ENCODE measurements at places on chromosomes 6 and 20. TPM values are rescaled to one million over a fixed set of nuclear protein-coding genes. Genes with fewer than 3 reads are reported as not detected.

- no peaks in the 10 kb centered on the region for H3K4me1 ChIP-seq
- no peaks in the 10 kb centered on the region for H3K27me3 ChIP-seq
- H3K36me3 ChIP-seq, result no peaks in the 10 kb centered on the region
- no peak overlapping the region for H3K4me3 ChIP-seq
Measured at GRCh38 chr20:19626896-19627295, 131.2 kb upstream of the RIN2 start.

The CD109 gene
- total RNA-seq, result 5.3 TPM

GRCh38 chr6:78808933-78809332 is 58.4 kb upstream of the IRAK1BP1 start:
- no peak overlapping the region for H3K4me3 ChIP-seq
- no peaks in the 10 kb centered on the region for H3K36me3 ChIP-seq
- no peak overlapping the region for H3K27ac ChIP-seq
- no peak for DNase-seq
- no peaks in the 10 kb centered on the region for H3K27me3 ChIP-seq

The NKX2-4 gene
- not detected for total RNA-seq

The OSTM1 gene
- total RNA-seq, result 510 TPM

The BMP6 gene
- 3.9 TPM for total RNA-seq

GRCh38 chr6:38141085-38141484 is 321.6 kb downstream of the ZFAND3 start:
- H3K27ac ChIP-seq, result no peak overlapping the region
- no peaks in the 10 kb centered on the region for H3K36me3 ChIP-seq
- DNase-seq, result no peak
- no peaks in the 10 kb centered on the region for H3K27me3 ChIP-seq
- H3K4me1 ChIP-seq, result no peaks in the 10 kb centered on the region

DNA sequence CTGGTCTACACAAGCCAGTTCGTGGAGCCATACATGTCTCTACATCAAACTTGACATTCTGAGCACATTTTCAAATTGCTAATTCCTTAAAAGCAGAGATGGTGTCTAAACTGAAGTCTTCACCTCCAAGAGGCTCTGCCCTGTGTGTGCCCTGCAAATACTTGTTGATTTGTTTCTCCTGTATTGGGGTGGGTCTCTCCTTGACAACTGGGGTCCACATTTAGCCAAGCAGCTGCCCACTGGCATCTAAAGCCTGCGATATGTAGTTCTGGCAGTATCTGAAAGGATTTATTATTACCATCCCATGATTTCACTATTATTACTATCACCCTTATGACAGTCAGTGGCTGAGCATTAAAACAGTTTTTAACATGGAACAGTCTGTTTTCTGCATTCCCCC is 45.9 kb upstream of the PKHD1 start:
- no peaks in the 10 kb centered on the region for H3K4me1 ChIP-seq
- no peak for DNase-seq
- no peak overlapping the region for H3K4me3 ChIP-seq
- H3K27me3 ChIP-seq, result no peaks in the 10 kb centered on the region
- no peak overlapping the region for H3K27ac ChIP-seq

The OR2J3 gene
- total RNA-seq, result not detected

The SCRT2 gene
- not detected for total RNA-seq

DNA sequence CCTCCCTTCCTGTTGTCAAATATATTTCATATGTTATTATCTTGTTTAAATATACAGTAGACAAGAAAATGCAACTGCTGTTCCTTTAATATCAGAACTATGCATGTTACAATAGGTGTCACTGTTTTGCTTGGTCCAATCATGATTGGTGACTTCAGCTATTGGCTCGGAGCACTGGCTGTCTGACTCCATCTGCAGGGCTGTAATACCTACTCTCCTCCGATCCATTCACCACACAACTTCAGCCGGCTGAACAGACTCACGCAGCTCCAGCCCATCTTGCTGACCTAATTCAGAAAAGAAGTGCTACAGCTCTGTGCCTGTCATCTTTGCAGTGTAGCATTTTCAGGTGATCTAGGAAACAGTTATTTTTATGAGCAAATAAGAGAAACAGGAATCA is at the start of gene BTBD3:
Gene BTBD3 (plus strand): TSS at position 231 of the 400 bp plus-strand sequence. CDS start 383 bp downstream, outside the sequence.
- peak; percentile 85 for DNase-seq
- H3K27me3 ChIP-seq, result no peaks in the 10 kb centered on the region
- peak within 1 kb of the TSS; percentile 42 for H3K27ac ChIP-seq
- H3K36me3 ChIP-seq, result peaks cover 3% of the 10 kb centered on the region
- H3K4me1 ChIP-seq, result peaks cover 29% of the 10 kb centered on the region

The RAMACL gene
- 4.2 TPM for total RNA-seq

The OTOR gene
- not detected for total RNA-seq

- DNase-seq, result no peak
- no peaks in the 10 kb centered on the region for H3K27me3 ChIP-seq
- no peaks in the 10 kb centered on the region for H3K4me1 ChIP-seq
- no peaks in the 10 kb centered on the region for H3K36me3 ChIP-seq
Measured at GRCh38 chr6:156256161-156256560, 521.0 kb upstream of the ARID1B start.

DNA sequence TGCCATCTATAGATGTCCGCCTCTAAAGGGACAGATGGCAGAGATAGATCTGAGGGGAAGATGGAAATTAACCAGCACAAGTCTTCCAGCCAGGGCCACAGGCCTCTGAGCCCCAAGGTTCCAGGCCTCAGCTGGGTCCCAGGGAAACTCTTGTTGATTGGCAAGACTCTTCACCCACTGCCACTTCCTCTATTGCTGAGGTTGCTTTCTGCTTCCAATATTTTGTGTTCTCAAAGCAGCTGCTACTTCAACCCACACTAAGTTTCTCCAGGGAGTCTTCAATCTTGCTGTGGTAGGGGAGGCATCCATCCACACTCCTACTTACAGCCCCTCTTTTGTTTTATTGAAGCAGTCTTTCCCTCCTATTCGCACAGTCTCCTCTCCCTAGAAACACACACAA is 36.4 kb upstream of the SASH1 start:
- no peak overlapping the region for H3K4me3 ChIP-seq
- no peaks in the 10 kb centered on the region for H3K27me3 ChIP-seq
- no peak overlapping the region for H3K27ac ChIP-seq
- DNase-seq, result no peak
- H3K36me3 ChIP-seq, result no peaks in the 10 kb centered on the region
- no peaks in the 10 kb centered on the region for H3K4me1 ChIP-seq

GRCh38 chr6:131216246-131216645 is 81.0 kb downstream of the AKAP7 start:
- no peak for DNase-seq
- H3K27me3 ChIP-seq, result no peaks in the 10 kb centered on the region
- H3K36me3 ChIP-seq, result no peaks in the 10 kb centered on the region
- peak overlapping the region; percentile 46 for H3K27ac ChIP-seq
- H3K4me1 ChIP-seq, result peaks cover 49% of the 10 kb centered on the region
- no peak overlapping the region for H3K4me3 ChIP-seq

- DNase-seq, result peak; percentile 66
- no peaks in the 10 kb centered on the region for H3K27me3 ChIP-seq
- no peaks in the 10 kb centered on the region for H3K4me1 ChIP-seq
- H3K36me3 ChIP-seq, result no peaks in the 10 kb centered on the region
- no peak overlapping the region for H3K27ac ChIP-seq
Measured at GRCh38 chr6:136846046-136846445, 23.7 kb downstream of the PEX7 start.

The TTLL9 gene
- not detected for total RNA-seq

- H3K4me1 ChIP-seq, result no peaks in the 10 kb centered on the region
- no peak overlapping the region for H3K4me3 ChIP-seq
- H3K36me3 ChIP-seq, result no peaks in the 10 kb centered on the region
- H3K27ac ChIP-seq, result no peak overlapping the region
- H3K27me3 ChIP-seq, result no peaks in the 10 kb centered on the region
Measured at GRCh38 chr20:31853481-31853880, 8.1 kb upstream of the FOXS1 start.

The MYL9 gene
- 1,128 TPM for total RNA-seq

GRCh38 chr6:3291346-3291745 is 32.6 kb downstream of the PSMG4 start:
- no peaks in the 10 kb centered on the region for H3K4me1 ChIP-seq
- no peaks in the 10 kb centered on the region for H3K27me3 ChIP-seq
- DNase-seq, result no peak
- no peaks in the 10 kb centered on the region for H3K36me3 ChIP-seq

DNA sequence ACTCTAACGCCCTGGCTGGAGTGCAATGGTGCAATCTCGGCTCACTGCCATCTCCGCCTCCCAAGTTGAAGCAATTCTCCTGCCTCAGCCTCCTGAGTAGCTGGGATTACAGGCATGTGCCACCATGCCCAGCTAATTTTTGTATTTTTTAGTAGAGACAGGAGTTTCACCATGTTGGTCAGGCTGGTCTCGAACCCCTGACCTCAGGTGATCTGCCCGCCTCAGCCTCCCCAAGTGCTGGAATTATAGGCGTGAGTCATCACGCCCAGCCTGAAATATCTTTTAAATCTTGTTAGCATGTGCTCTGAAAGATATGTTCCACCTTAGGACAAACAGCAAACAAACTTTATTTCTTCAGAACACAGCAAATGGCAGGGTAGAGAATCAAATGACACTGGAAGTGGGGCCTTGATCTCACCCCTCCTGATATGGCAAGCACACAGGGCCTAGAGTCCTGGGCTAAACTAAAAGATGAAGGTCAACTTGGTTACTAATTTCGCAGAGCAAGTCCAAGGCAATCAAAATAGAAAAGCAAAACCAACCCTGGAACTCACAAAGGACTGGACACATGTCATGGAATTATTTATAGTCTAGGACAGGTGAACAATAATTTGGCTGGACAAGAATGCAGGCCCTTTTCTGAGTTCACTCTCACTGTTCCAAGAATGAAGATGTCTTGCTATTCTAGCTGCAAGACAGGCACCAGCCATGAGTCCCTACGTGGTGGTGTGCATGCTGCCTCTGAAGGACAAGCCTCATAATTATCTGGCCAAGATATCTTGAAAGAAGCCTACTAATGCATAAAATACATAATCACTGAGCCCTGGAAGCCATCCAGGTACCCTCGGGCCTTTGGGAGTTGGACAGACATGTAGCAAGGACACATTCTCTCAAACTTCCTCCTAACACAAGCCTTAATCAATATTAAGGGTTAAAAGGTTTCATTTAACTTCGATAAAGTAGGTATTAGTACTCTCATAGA is 35.6 kb downstream of the B4GALT5 start:
- no peaks in the 10 kb centered on the region for H3K27me3 ChIP-seq
- H3K36me3 ChIP-seq, result no peaks in the 10 kb centered on the region
- H3K27ac ChIP-seq, result peak overlapping the region; percentile 78
- H3K4me1 ChIP-seq, result peaks cover 89% of the 10 kb centered on the region

- H3K4me1 ChIP-seq, result no peaks in the 10 kb centered on the region
- H3K27ac ChIP-seq, result no peak overlapping the region
- H3K4me3 ChIP-seq, result no peak overlapping the region
- no peak for DNase-seq
- H3K27me3 ChIP-seq, result no peaks in the 10 kb centered on the region
- no peaks in the 10 kb centered on the region for H3K36me3 ChIP-seq
Measured at GRCh38 chr6:60671369-60671768, 1614.7 kb downstream of the KHDRBS2 start.

The FABP7 gene
- not detected for total RNA-seq

GRCh38 chr6:146153040-146153758 is 124.3 kb downstream of the GRM1 start:
- no peaks in the 10 kb centered on the region for H3K36me3 ChIP-seq
- no peak overlapping the region for H3K27ac ChIP-seq
- no peak for DNase-seq
- H3K27me3 ChIP-seq, result no peaks in the 10 kb centered on the region

DNA sequence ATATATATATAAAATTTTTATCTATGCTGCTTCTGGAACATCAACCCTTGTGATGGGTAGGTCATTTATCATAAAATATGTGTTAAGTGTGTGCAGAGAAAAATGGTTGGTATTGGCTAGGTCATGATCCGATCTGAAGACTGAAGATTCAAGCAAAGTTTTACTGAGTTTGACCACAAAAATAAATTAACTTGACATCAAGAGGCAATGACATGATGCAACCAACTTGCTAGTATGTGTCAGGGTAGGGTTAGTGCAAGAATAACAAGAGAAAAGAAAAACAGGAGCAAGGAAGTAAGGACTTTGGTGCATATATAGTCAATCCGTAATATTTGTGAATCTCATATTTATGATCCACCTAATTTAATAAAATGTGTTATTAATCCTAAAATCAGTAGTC is 1202.0 kb upstream of the ADGRB3 start:
- no peaks in the 10 kb centered on the region for H3K36me3 ChIP-seq
- DNase-seq, result no peak
- H3K4me3 ChIP-seq, result no peak overlapping the region
- H3K27me3 ChIP-seq, result no peaks in the 10 kb centered on the region

GRCh38 chr6:123062670-123063069 is 66.6 kb downstream of the CLVS2 start:
- no peaks in the 10 kb centered on the region for H3K4me1 ChIP-seq
- no peaks in the 10 kb centered on the region for H3K27me3 ChIP-seq
- no peak for DNase-seq

The SLC35B3 gene
- total RNA-seq, result 13.8 TPM

DNA sequence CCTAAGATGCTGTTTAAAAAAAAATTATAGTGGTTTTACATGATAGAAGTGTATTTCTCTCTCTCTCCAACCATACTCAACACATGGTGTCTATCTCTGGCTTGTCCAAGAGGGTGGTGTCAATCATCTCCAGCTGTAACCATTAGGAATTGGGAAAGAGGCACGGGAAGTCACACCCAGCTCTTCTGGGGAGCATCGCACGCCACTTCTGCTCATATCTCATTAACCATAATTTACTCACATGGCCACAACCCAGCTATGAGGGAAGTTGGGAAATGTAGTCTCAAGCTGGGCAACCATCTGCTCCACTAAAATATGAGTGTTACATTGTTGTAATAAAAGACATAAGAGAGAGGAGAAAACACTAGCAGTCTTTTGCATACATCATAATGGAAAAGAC is 30.4 kb upstream of the TSHZ2 start:
- no peaks in the 10 kb centered on the region for H3K36me3 ChIP-seq
- no peaks in the 10 kb centered on the region for H3K4me1 ChIP-seq
- H3K4me3 ChIP-seq, result no peak overlapping the region
- no peaks in the 10 kb centered on the region for H3K27me3 ChIP-seq
- DNase-seq, result no peak

The LTA gene
- not detected for total RNA-seq

The LY6G6C gene
- total RNA-seq, result not detected

- H3K27ac ChIP-seq, result peak overlapping the region; percentile 72
- H3K4me3 ChIP-seq, result no peak overlapping the region
- DNase-seq, result peak; percentile 32
- no peaks in the 10 kb centered on the region for H3K27me3 ChIP-seq
Measured at GRCh38 chr6:100617633-100618350, 153.1 kb upstream of the SIM1 start.

DNA sequence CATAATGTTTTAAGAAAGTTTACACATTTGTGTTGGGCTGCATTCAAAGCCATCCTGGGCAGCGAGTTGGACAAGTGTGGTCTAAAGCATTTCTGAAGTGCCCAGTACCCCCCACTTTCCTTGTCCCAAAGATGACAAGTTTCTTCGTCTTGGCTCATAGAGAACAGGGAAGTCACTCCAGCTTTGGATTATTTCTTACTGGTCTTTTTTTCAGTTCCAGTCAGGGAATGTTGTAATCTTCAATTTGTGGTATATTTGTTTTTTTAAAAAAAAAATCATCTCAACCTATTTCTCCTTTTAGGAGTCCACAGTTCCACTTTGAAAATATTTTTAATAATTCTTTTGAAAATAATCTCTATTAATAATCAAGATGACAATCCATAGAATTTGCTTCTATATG is 34.0 kb downstream of the SLX4IP start:
- H3K4me1 ChIP-seq, result peaks cover 32% of the 10 kb centered on the region
- H3K27ac ChIP-seq, result no peak overlapping the region
- H3K36me3 ChIP-seq, result no peaks in the 10 kb centered on the region
- no peaks in the 10 kb centered on the region for H3K27me3 ChIP-seq
- no peak overlapping the region for H3K4me3 ChIP-seq
- DNase-seq, result no peak

The ATG5 gene
- 28.9 TPM for total RNA-seq

The ZBTB46 gene
- total RNA-seq, result 14.2 TPM
